ENCODE measurements at places on chromosomes 2 and 18. TPM values are rescaled to one million over a fixed set of nuclear protein-coding genes. Genes with fewer than 3 reads are reported as not detected.

- no peaks in the 10 kb centered on the region for H3K36me3 ChIP-seq
- no peaks in the 10 kb centered on the region for H3K27me3 ChIP-seq
Measured at GRCh38 chr2:48207201-48207641, 300.9 kb upstream of the FBXO11 start.

- DNase-seq, result no peak
Measured at GRCh38 chr18:78099979-78100588, 850.4 kb downstream of the GALR1 start.

- no peaks in the 10 kb centered on the region for H3K27me3 ChIP-seq
- H3K4me3 ChIP-seq, result no peak overlapping the region
- no peak for DNase-seq
Measured at GRCh38 chr2:230097841-230098240, 29.1 kb upstream of the SLC16A14 start.

- no peak for DNase-seq
- peaks cover 43% of the 10 kb centered on the region for H3K27me3 ChIP-seq
- no peak overlapping the region for H3K4me3 ChIP-seq
- H3K27ac ChIP-seq, result no peak overlapping the region
- no peaks in the 10 kb centered on the region for H3K36me3 ChIP-seq
- H3K4me1 ChIP-seq, result no peaks in the 10 kb centered on the region
Measured at GRCh38 chr2:237229905-237230304, 144.2 kb downstream of the COPS8 start.

GRCh38 chr2:111185361-111186022 lies 64.8 kb downstream of the BCL2L11 start:
- H3K4me3 ChIP-seq, result no peak overlapping the region
- no peaks in the 10 kb centered on the region for H3K36me3 ChIP-seq
- H3K4me1 ChIP-seq, result no peaks in the 10 kb centered on the region
- H3K27ac ChIP-seq, result no peak overlapping the region

DNA sequence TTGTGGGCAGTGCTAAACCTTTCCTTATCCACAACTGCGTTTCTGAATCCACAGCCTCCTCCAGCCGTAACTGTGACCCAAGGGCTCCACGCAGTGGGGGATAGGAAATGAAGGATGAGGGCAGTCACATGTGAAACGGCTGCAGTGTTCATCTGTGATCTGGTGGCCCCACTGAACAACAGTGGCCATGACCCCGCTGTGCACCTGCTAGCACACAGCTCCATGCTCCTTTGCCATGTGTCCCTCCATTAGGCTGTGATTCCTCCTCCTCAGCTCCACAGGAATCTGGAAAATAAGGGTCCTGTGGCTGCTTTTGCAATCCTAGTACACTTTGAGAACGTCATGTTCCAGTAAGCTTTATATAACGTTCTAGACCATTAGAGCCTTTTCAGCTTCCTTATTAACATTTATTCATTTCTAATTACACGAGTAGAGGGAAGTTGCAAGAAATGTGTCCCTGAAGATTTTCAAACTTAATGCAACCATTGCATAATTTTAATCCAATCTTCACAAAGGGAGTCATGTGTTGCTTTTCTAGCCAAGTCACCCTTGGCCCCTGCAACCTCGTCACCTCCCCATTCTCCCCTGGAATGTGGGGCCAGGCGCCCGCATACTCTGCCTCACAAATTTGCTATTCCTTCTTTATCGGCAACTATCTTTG lies 7.1 kb upstream of the NAPG start:
- H3K36me3 ChIP-seq, result no peaks in the 10 kb centered on the region
- H3K4me1 ChIP-seq, result no peaks in the 10 kb centered on the region
- DNase-seq, result no peak

- no peak overlapping the region for H3K27ac ChIP-seq
- H3K4me1 ChIP-seq, result no peaks in the 10 kb centered on the region
- H3K36me3 ChIP-seq, result no peaks in the 10 kb centered on the region
- no peak overlapping the region for H3K4me3 ChIP-seq
Measured at GRCh38 chr2:18180031-18180610, 301.7 kb downstream of the KCNS3 start.

DNA sequence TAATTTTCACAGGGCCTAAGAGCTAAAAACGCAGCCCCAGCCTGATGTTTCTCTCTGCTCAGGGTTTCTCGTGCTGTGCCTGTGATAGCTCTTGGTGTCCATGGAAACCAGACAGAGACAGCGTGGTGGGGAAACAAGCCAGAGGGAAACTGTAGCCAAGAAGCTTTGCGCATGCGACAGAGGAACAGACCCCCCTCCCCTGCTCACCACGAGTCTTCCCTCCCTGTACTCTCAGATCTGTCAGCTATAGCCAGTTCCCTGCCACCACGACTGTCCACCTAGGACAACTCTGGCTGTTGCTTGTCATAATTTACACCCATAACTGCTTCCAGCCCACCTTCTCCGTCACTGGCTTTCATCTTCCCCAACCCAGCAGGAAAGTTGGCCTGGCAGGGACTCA lies 13.2 kb upstream of the DNAJC27 start:
- H3K4me3 ChIP-seq, result no peak overlapping the region
- no peak for DNase-seq
- H3K4me1 ChIP-seq, result no peaks in the 10 kb centered on the region
- peaks cover 8% of the 10 kb centered on the region for H3K27me3 ChIP-seq
- no peak overlapping the region for H3K27ac ChIP-seq

GRCh38 chr2:134370655-134371445 lies 117.0 kb downstream of the MGAT5 start:
- H3K27me3 ChIP-seq, result no peaks in the 10 kb centered on the region
- H3K36me3 ChIP-seq, result peaks cover 18% of the 10 kb centered on the region
- no peak for DNase-seq
- peak overlapping the region; percentile 70 for H3K27ac ChIP-seq

The APCDD1 gene
- 1.9 TPM for polyA plus RNA-seq

The CROCC2 gene
- polyA plus RNA-seq, result not detected

The POTEI gene
- polyA plus RNA-seq, result not detected

The PRSS56 gene
- polyA plus RNA-seq, result not detected

Data from naive B cell (primary cell).